ENCODE measurements at places on chromosomes 5 and 9.

- H3K27ac ChIP-seq, result no peak overlapping the region
- peaks cover 4% of the 10 kb centered on the region for H3K27me3 ChIP-seq
- peaks cover 36% of the 10 kb centered on the region for H3K4me1 ChIP-seq
- no peaks in the 10 kb centered on the region for H3K36me3 ChIP-seq
- no peak overlapping the region for H3K4me3 ChIP-seq
- DNase-seq, result no peak
Measured at GRCh38 chr5:133925866-133926488, 42.4 kb downstream of the C5orf15 start.

DNA sequence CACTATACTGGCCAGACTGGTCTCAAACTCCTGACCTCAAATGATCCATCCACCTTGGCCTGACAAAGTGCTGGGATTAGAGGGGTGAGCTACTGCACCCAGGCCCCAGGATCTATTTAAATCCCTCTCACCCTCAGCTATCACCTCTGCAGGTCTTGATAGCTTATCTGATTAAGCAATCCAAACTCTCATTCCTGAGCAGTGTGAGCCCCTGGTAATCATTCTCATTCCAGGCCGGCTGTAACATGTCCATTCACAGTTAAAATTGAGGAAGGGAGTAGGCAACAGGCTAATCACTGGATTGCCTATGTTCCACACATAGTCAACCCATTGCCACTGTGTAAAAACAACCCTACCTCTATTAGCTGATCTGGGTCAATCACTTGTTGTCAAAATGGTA, 111.1 kb downstream of the AGTPBP1 start:
- H3K27ac ChIP-seq, result no peak overlapping the region
- H3K27me3 ChIP-seq, result no peaks in the 10 kb centered on the region
- no peak overlapping the region for H3K4me3 ChIP-seq

DNA sequence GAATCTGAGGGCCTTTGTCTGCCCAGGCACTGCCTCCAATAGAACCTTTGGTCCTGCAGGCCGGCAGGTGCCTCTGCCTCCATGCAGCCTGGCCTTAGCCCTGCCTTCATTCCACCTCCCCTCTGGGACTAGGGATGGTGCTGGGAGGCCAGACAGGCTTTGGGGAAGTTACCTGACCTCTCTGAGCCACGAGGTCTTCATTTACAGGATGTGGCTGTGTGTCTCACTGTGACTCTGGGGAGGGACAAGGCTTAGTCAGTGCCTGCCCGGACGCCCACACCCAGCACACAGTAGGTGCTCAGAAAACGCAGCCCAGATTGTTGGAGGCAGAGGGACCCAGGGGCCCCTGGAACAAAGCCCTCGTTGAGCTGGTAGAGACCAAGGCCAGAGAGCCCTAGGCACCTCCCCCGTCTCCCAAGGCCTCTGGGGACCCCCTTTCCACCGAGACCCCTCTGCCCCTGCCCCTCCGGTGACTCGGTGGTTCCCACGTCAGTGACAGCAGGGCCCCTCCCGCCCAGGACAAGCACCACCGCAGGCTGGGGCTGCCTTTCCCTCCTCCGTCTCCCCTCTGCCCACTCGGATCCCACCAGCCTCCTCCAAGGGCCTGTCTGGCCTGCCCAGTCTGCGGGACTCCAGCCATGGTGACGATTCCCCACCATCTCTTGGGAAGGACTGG, 46.9 kb upstream of the EGFL7 start:
- H3K4me1 ChIP-seq, result no peaks in the 10 kb centered on the region
- no peak for DNase-seq
- no peaks in the 10 kb centered on the region for H3K27me3 ChIP-seq

- H3K27ac ChIP-seq, result peak overlapping the region; percentile 70
- peak; percentile 78 for DNase-seq
- no peaks in the 10 kb centered on the region for H3K27me3 ChIP-seq
- H3K4me3 ChIP-seq, result no peak overlapping the region
Measured at GRCh38 chr9:89461265-89461664, 36.6 kb downstream of the SEMA4D start.

- H3K36me3 ChIP-seq, result no peaks in the 10 kb centered on the region
- peaks cover 7% of the 10 kb centered on the region for H3K27me3 ChIP-seq
- no peak overlapping the region for H3K4me3 ChIP-seq
- peaks cover 3% of the 10 kb centered on the region for H3K4me1 ChIP-seq
Measured at GRCh38 chr9:15142878-15143534, 164.0 kb downstream of the TTC39B start.

DNA sequence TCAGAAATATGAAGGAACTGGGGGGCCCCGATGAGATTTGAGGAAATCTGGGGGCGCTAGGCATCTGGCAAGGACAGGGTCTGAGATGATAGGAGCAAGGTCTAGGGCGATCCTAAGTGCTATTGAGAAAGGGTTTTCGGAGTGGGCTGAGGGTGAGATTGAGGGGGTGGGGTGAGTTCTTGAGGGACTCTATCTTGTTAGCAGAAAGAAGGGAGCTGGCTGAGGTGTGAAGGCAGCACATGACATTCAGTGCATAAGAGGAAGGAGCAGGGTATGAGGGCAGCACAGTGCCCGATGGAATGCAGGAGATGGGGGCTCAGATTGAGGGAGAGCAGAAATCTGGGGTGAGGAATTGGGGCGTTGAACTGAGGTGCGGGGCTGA, 640 bp downstream of the TRIM32 start:
- DNase-seq, result no peak
- peaks cover 6% of the 10 kb centered on the region for H3K36me3 ChIP-seq
- H3K27ac ChIP-seq, result peak overlapping the region; percentile 44
- peak overlapping the region; percentile 81 for H3K4me3 ChIP-seq

DNA sequence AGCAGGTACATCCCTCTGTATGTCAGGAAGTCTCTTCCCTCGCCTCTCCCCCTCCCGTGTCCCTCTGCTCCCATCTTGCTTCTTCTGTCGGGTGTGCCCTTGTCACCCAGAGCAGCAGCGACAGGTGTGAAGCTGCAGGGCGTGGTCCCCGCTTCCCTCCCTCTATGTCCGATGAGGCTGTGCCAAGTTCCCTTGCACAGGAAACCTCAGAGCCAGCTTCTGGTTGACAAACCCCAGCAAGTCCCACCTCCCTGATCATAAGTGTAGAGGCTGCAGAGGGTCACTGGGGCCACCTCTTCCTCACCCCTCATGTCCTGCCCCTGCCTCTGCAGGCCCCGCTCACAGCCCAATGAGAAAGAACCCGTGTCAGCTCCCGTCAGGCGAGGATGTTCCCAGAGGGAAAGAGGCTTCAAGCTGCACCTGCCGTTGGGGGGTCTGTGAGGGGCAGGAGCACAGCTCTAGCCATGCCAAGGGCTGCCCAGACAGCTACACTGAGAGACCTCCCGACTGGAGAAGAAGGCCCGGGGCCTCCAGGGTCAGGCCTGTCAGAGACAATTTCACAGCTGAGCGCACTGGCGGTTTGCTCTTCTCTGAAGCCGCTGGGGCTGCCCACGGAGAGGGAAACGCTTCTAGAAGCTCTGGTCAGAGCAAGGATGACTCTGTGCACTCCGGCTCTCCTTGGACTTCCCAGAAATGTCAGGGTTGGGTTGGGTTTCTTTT, 73.3 kb downstream of the AK8 start:
- H3K27me3 ChIP-seq, result peaks cover 12% of the 10 kb centered on the region
- no peak overlapping the region for H3K27ac ChIP-seq
- no peaks in the 10 kb centered on the region for H3K36me3 ChIP-seq
- no peaks in the 10 kb centered on the region for H3K4me1 ChIP-seq
- no peak overlapping the region for H3K4me3 ChIP-seq

DNA sequence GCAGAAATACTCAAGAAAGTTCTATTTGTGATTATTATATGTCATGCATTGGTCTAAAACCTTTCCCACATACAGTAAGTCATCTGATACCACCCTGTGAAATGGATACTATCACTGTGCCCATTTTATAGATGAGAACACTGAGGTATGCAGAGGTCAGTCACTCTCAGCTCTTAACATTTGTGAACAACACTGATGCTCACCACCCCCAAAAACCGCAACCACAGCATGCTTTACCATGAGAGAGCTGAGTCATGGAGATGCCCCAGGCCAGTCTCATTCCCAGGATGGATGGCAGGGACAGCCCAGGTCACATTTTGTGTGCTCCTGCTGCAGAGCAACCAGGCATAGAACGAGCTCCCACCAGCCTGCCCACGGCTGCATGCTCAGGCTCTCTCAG, 53.5 kb upstream of the IRX1 start:
- no peak overlapping the region for H3K4me3 ChIP-seq
- no peak for DNase-seq
- no peak overlapping the region for H3K27ac ChIP-seq
- H3K36me3 ChIP-seq, result no peaks in the 10 kb centered on the region

GRCh38 chr5:124718380-124718789, 28.1 kb downstream of the ZNF608 start:
- H3K36me3 ChIP-seq, result no peaks in the 10 kb centered on the region
- no peak overlapping the region for H3K27ac ChIP-seq
- no peak overlapping the region for H3K4me3 ChIP-seq
- H3K4me1 ChIP-seq, result no peaks in the 10 kb centered on the region

GRCh38 chr5:106873568-106873967, 797.2 kb downstream of the EFNA5 start:
- no peaks in the 10 kb centered on the region for H3K36me3 ChIP-seq
- no peak overlapping the region for H3K4me3 ChIP-seq
- no peak for DNase-seq
- no peak overlapping the region for H3K27ac ChIP-seq
- no peaks in the 10 kb centered on the region for H3K27me3 ChIP-seq

- H3K4me1 ChIP-seq, result no peaks in the 10 kb centered on the region
- DNase-seq, result no peak
- no peak overlapping the region for H3K27ac ChIP-seq
Measured at GRCh38 chr5:156759156-156759555, 90.9 kb upstream of the PPP1R2B start.

DNA sequence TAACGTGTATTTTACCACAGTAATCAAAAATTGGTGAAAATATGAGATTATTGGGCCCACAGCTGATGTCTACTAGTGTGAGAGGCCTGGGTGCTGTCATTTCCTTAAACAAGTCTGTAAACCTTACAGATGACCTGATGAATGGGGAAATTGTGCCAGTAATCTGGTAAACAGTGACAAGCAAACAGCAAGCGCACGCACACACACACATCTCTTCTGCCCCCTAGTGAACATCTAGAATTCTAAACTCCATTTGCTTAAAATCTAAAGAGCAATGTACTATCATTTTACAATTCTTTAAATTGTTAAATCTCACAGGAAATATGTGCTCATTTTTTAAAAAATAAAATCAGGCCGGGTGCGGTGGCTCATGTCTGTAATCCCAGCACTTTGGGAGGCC, 7.5 kb upstream of the RAPGEF1 start:
- no peak overlapping the region for H3K27ac ChIP-seq
- no peak overlapping the region for H3K4me3 ChIP-seq
- H3K4me1 ChIP-seq, result peaks cover 28% of the 10 kb centered on the region
- no peak for DNase-seq
- no peaks in the 10 kb centered on the region for H3K36me3 ChIP-seq

DNA sequence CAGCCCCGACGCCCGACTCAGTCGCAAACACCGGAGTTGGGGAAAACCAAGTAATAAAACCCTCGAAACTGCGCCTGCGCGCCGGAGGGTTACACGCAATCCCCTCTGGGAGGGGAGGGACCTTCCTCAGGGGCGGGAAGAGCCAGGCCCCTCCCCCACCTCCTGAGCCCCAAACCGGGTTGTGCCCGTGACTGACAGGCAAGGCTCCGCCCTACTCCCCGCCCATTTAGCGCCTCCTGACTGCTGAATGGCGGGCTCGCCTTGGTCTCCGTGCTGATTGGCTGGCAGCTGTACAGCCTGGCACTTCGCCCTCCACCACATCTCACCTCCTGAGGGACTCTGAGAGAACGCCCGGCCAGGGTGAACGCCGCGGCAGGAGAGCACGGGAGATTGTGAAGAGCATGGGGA, at the start of gene PRDM9:
Gene PRDM9 (plus strand): TSS at position 332 of the 408 bp plus-strand sequence. CDS start 1,425 bp downstream, outside the sequence.
- peak within 1 kb of the TSS; percentile 69 for H3K27ac ChIP-seq
- H3K4me3 ChIP-seq, result peak within 1 kb of the TSS; percentile 70
- no peaks in the 10 kb centered on the region for H3K4me1 ChIP-seq
- no peaks in the 10 kb centered on the region for H3K27me3 ChIP-seq
- DNase-seq, result peak; percentile 77

DNA sequence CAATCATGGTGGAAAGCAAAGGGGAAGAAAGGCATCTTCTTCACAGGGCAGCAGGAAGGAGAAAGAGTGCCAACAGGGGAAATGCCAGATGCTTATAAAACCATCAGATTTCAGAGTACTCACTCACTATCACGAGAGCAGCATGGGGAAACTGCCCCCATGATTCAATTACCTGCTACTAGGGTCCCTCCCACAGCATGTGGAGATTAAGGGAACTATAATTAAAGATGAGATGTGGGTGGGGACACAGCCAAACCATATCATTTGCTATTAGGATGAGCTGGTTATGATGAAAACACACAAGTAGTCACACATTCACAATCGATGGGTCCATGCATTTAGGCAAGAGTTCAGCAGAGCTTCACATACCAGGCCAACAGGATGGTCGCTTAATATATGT, 469.0 kb downstream of the PDE4D start:
- H3K27me3 ChIP-seq, result no peaks in the 10 kb centered on the region
- no peak overlapping the region for H3K27ac ChIP-seq
- no peak for DNase-seq
- no peak overlapping the region for H3K4me3 ChIP-seq
- no peaks in the 10 kb centered on the region for H3K36me3 ChIP-seq
- H3K4me1 ChIP-seq, result no peaks in the 10 kb centered on the region

DNA sequence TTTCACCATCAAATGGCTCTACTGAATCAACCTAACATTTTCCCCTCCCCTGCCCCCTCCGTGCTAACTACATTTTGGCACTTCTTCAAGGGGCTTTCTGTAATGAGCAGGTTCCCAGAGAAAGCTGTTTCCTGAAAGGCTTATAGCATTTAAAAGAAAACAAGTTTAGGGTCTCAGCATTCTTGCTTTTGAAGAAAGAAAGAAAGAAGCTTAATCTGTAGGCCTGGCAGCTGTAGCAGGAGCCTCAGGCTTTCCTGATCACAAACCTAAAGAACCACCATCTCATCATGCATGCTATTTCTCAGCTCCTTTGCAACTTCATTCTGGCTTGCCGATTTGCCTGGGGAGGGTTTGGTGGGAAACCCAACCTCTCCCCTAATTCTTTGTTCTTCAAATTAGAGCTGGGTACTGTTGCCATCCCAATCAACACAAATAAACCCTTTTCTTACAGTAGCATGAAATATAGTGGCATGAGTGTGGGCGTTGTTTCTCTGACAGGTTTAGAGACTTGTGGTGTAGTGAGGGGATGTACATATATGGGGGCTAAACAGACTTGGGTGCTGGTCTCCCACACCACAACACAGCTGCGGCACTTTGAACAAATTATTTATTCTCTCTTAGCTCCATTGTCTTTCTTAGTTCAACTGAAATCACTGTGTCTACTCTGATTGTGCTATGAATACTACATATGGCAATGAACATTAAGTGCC, 160.5 kb upstream of the TNC start:
- no peak overlapping the region for H3K4me3 ChIP-seq
- peaks cover 24% of the 10 kb centered on the region for H3K27me3 ChIP-seq
- H3K4me1 ChIP-seq, result no peaks in the 10 kb centered on the region
- DNase-seq, result no peak

- no peaks in the 10 kb centered on the region for H3K27me3 ChIP-seq
- no peaks in the 10 kb centered on the region for H3K4me1 ChIP-seq
- no peak overlapping the region for H3K4me3 ChIP-seq
- no peak overlapping the region for H3K27ac ChIP-seq
- H3K36me3 ChIP-seq, result peaks cover 26% of the 10 kb centered on the region
Measured at GRCh38 chr9:79719989-79720388, 148.2 kb downstream of the TLE4 start.
